CD4-positive, alpha-beta T cell treated with Interleukin-2 at 100 ng/mL for 4 hours (primary cell): ENCODE measurements at places on chromosomes 4 and X.

DNA sequence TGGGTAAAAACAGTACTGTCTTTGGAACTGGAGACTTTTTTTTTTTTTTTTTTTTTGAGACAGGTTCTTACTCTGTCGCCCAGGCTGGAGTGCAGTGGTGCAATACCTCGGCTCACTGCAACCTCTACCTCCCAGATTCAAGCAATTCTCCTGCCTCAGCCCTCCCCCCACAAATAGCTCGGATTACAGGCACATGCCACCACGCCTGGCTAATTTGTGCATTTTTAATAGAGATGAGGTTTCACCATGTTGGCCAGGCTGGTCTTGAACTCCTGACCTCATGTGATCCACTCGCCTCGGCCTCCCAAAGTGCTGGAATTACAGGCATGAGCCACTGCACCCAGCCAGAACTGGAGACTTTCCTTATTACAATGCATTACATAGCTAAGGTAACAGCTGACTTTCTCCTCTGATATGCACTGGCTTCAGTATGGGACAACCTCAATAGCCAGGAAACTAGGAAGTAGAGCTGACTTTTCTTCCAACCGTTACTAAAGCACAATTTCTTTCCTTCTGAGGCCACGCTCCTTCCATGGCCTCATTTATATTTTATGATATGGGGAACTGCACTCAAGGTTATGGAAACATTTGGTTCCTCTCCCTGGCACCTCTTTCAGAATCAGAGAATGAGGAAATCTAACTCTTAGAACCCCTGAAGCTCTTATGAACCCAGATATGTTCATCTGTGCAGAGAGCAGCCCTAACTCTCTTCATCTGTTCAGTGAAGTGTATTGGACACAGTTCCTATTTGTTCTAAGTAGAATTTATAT is 53.5 kb upstream of the FAM9B start:
- DNase-seq: no peak

DNA sequence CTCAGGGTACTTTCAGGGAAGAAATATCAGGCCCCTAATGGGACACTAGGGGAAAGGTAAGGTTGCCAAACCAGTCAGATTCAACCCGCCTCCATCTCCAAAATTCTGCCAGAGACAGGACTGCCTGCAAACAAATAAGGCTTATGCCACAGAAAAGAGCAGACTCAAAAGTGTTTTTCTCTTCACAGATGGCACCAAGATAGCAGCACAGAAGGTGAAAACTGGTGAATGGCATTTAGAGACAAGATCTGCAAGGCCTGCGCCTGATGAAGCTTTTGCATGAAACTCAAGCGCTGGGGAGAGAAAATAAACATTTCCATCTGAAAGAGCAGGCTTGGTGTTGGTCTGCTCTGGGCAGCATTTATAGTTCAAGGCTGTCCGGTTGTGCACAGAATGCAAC is 27.9 kb downstream of the AMOT start:
- DNase-seq: no peak

DNA sequence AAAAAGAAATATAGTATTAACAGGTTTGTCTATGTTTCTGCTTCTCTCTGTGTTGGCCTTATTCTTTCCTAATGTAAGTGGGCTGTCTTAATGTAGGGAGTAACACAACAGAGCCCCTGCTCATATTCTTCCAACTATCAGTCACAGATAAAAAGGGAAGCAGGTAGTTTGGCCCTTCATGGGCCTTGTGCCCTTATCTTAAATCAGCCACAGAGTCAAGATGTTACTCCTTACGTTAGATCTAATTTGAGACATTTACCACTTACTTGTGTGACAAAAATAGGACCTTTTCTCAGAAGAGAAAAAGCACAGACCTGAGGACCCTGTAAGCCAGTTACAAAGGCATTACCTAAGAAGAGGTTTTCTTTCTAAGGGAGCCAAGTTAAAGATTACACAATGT is 589.0 kb downstream of the GRXCR1 start:
- no peak for DNase-seq

DNA sequence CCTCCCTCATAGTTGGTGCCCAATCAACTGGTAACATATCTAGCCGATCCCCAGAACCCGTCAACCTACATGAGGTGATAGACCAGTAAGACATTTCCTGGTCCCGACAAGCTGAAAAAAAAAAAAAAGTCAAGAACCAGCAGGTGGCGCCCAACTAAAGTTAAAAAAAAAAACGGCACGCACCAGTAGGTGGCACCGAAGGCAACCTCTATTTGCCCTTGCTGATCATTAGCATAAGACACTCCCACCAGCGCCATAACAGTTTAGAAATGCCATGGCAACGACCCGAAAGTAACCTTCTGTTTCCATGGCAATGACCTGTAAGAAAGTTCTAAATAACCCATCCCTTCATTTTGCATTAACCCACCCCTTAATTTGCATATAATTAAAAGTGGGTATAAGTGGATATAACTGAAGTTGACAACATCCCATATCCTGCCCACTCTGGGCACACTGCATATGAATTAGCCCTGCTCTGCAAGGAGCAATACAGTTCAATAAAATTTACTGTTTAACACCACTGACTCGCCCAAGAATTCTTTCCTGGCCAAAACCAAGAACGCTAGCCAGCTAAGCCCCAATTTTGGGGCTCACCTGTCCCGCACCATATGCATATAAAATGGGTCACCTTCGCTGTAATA is 83.9 kb upstream of the SPANXB1 start:
- DNase-seq: peak; percentile 51

DNA sequence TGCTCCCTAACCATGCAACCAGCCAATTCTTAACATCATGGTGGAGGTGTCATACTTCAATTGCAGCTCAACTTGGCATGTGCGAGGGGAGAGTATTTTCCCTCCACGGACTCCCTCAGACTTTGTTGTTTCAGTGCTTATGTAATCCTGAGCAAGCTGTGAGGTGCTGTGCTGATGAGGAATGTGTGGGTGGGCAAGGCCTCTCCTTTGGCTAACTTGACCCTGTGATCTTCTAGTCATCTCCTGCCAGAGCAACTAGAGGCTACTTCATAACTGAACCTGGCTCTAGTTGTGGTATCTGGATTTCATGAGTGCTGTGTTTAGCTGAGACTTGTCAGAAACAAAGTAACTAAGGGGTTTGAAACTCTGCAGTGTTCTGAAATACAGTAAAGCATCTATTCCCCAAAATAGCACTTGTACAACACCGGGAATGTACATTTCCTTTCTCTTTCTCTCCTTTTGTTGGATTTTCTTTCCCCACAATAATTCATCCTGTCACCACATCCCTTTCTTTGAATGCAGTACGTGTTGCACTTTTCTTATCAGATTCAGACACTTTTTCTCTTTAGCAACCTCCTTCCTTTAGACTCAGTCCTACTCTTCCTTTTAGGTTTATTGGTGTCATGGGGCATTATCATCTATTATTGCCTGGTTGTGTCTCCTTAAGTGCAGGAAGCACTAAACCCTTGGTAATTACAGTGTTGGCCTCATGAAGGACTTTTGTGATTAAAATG is 415.2 kb upstream of the NR3C2 start:
- no peak for DNase-seq

GRCh38 chr4:96112631-96113030 is 272.7 kb downstream of the PDHA2 start:
- no peak for DNase-seq

DNA sequence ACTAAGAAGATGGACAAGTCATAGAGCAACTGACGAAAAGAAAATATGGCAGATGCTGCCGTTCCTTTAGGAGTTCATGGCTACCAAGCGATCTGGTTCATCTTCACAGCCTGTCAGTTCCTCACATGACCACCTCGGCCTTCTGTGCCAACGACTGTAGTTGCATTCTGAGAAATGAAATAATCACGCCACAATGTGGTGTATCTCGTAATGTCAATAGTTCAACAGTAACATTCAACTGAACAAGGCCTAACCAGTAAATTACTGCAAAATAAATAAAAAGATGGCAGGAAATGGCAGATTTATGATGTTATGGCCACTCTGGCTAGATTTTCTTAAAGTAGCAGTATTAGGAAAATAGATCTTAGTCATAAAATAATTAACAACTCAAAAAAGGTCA is 4.4 kb downstream of the GPRIN3 start:
- DNase-seq: peak; percentile 83

GRCh38 chr4:181687116-181687515 is 556.1 kb upstream of the TENM3 start:
- no peak for DNase-seq

GRCh38 chrX:26670521-26670920 is 454.6 kb downstream of the MAGEB5 start:
- DNase-seq: no peak

GRCh38 chr4:4771160-4771559 is 88.3 kb upstream of the MSX1 start:
- no peak for DNase-seq

- no peak for DNase-seq
Observed at GRCh38 chr4:43607827-43608461, 715.4 kb downstream of the GRXCR1 start.

- DNase-seq: no peak
Observed at GRCh38 chr4:177596035-177596434, 153.8 kb upstream of the AGA start.

GRCh38 chrX:65667503-65668376 is at the start of gene MSN:
Gene MSN (plus strand): TSS chrX:65667654. CDS start chrX:65667842, 188 bp downstream.
- DNase-seq: peak; percentile 76

DNA sequence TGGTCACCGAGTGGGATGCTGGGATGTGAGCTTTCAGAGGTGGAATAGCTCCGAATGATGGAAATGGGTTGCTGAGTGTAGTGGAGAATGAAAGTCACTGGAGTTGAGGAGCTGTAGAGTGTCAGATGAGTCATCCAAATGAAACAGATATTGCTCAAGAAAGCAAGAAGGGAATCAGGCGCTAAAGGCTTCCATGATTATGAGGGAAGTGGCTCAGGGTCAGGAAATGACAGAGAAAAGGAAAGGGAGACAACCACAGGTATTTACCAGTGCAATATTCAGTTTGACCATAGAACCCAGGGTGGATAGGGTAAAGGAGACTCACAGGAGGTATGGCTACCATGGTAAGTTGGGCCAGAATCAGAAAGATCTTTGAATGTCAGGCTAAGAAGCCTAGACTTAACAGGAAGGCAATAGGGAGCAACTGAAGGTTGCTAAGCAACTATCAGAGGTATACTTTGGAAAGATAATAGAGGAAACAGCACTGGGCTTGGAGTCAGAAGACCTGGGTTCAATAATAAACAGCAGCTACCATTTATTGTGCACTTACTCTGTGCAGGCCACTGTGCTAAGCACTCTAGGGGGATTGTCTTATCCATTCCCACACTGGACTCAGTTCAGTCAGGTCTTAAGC is 11.7 kb downstream of the LAS1L start:
- DNase-seq: no peak
